GM23338 (cell line): ENCODE measurements at places on chromosomes 12 and 14. TPM values are rescaled to one million over a fixed set of nuclear protein-coding genes. Genes with fewer than 3 reads are reported as not detected.

The NUAK1 gene
- 4.7 and 5.4 TPM in 2 replicates for polyA plus RNA-seq

GRCh38 chr12:115998119-115998633 lies 279.3 kb downstream of the MED13L start:
- no peak overlapping the region for H3K27ac ChIP-seq
- no peaks in the 10 kb centered on the region for H3K27me3 ChIP-seq
- H3K4me3 ChIP-seq: no peak overlapping the region
- H3K36me3 ChIP-seq: peaks cover 3% of the 10 kb centered on the region; the same call in 1 of the 2 replicates

GRCh38 chr12:116592731-116593130 lies 33.5 kb downstream of the MAP1LC3B2 start:
- no peaks in the 10 kb centered on the region for H3K4me1 ChIP-seq
- no peak for DNase-seq
- no peak overlapping the region for H3K27ac ChIP-seq
- no peaks in the 10 kb centered on the region for H3K36me3 ChIP-seq

- no peaks in the 10 kb centered on the region for H3K27me3 ChIP-seq
- peaks cover 29% of the 10 kb centered on the region for H3K4me1 ChIP-seq
- peaks cover 5% of the 10 kb centered on the region for H3K36me3 ChIP-seq
- peak overlapping the region; percentile 100; the same call in 1 of the 2 replicates for H3K4me3 ChIP-seq
Measured at GRCh38 chr12:55827806-55828205, 1.6 kb downstream of the DNAJC14 start.

DNA sequence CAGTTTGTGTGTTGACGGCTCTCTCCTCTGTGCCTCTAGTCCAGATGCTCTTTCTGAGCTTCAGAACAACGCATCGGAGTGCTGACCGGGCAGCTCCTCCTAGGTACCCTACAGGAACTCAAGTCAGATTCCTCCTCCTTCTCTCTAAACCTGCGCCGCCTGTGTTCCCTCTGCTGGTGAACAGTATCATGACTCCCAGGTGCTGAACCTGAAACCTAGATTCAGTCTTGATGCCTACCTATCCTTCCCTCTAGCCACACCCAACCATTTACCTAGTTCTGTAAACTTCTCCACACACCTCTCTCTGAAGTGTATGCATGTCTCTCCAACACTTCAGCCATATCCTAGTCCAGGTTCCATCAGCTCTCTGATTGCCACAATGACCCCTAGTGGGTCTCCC lies 112.7 kb downstream of the EFCAB11 start:
- H3K27me3 ChIP-seq: no peaks in the 10 kb centered on the region
- no peaks in the 10 kb centered on the region for H3K36me3 ChIP-seq
- H3K27ac ChIP-seq: no peak overlapping the region
- H3K4me1 ChIP-seq: no peaks in the 10 kb centered on the region

- no peak overlapping the region for H3K27ac ChIP-seq
- H3K4me3 ChIP-seq: no peak overlapping the region
- H3K36me3 ChIP-seq: no peaks in the 10 kb centered on the region
- peaks cover 21% of the 10 kb centered on the region for H3K4me1 ChIP-seq
Measured at GRCh38 chr14:84826294-84826693, 703.6 kb upstream of the FLRT2 start.

DNA sequence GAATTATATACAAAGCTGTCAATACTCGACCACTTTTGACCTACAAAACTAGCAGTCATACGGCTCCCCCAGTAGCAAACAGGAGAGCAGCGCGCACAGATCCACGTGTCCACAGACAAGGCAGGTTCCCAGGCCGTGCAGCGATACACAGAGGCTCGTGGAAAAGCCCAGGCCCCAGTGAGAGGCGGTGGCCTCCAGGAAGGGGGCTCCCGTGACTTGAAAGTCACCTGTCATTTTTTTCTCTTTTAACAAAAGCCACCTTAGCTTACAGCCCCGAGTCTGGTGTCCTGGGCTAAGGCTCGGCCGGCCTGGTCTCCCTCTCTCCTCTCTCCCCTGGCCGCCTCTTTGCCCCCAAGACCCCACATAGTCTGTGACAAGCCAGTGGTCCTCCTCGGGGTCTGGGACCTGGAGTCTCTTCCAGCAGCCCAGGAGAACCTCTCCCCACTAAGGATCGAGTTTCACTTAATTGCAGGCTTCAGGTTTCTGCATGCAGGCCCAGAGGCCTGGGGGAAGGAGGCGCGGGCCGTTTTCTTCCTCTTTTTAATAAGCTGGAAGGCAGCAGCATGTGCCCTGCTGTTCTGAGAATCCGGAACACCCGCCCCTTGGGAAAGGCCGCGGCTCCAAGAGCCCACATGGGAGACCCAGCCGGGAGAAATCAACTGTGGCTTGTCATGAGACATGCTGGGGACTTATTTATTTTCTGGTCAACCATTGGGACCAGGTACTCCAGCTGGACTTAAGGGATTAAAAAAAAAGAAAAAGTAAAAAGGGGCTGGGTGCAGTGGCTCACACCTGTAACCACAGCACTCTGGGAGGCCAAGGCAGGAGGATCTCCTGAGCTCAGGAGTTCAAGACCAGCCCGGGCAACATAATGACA lies 15.9 kb downstream of the NCOR2 start:
- peak; percentile 84 for DNase-seq
- peak overlapping the region; percentile 29; the same call in 1 of the 2 replicates for H3K4me3 ChIP-seq
- no peaks in the 10 kb centered on the region for H3K36me3 ChIP-seq
- peaks cover 35% of the 10 kb centered on the region for H3K4me1 ChIP-seq
- H3K27ac ChIP-seq: peak overlapping the region; percentile 84
- no peaks in the 10 kb centered on the region for H3K27me3 ChIP-seq

DNA sequence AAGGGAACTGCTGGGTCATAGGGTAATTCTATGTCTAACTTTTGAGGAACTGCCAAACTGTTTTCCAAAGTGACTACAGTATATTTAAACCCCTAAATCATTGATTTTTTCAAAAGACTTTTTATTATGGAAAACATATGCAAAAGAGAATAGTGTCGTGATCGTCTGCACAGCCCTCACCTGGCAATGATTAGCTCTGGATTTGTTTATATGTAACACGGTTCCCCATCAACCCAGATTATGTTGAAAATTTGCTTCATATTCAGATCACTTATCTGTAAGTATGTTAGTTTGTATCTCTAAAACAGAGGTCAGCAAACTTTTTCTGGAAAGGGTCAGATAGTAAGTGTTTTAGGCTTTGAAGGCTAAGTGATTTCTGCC lies 52.7 kb downstream of the CCDC92 start:
- no peaks in the 10 kb centered on the region for H3K4me1 ChIP-seq
- H3K27me3 ChIP-seq: no peaks in the 10 kb centered on the region
- no peak overlapping the region for H3K27ac ChIP-seq
- DNase-seq: no peak

DNA sequence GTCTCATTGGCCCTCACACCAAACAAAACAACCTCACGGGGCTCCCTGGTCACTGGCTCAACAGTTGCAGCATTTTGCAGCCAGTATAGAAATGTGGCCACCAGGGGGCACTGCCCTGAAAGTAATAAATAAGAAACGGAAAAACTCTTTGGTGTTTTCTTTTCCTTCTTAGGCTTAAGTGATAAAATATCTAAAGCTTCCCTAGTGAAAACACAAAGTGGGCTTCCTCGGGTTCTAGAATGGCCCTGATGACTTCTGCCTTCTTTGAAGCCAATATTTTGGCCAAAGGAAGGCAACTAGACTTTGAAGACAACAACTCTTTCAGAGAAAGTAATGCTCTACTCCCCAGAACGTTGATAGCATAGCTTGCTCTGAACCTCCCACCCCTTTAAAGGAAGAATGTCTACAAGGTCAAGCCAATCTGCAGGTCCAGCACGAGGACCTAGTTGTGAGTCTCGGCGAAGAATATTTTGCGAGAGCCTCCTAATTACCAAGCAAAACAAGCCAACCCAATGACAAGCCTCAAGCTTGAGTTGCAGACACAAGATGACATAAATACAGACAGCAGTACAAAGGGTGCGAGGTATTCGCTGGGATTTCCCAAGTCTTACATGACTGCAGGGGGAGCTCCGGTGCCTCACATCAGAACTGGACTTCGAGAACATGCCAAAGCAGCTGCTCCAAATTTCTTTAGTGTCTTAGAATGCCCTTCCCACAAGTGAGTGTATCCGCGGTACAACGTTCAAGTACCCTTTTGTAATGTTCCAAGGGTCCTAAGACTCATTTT lies 2.6 kb downstream of the ITPK1 start:
- DNase-seq: peak; percentile 97
- H3K27me3 ChIP-seq: no peaks in the 10 kb centered on the region
- H3K4me3 ChIP-seq: peak overlapping the region; percentile 95

DNA sequence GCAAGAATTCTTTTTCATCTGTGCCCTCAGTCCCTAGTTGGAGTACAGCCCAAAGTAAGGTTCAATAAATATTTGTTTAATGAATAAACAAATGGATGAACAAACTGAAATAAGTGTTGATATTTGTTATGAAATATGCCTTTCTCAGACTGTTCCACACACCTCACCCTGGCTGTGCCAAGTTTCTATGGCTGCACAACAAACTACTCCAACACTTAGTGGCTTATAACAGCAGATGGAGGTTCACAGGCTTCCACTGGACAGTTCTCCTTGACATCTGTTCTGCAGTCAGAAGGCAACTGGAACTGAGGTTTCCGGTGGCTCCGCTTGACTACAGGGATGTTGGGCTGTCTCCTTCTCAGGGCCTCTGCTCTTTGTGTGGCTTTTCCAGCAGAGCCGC lies 197.1 kb downstream of the RGS6 start:
- H3K4me3 ChIP-seq: no peak overlapping the region
- no peaks in the 10 kb centered on the region for H3K27me3 ChIP-seq
- DNase-seq: no peak
- no peaks in the 10 kb centered on the region for H3K4me1 ChIP-seq
- H3K27ac ChIP-seq: no peak overlapping the region

DNA sequence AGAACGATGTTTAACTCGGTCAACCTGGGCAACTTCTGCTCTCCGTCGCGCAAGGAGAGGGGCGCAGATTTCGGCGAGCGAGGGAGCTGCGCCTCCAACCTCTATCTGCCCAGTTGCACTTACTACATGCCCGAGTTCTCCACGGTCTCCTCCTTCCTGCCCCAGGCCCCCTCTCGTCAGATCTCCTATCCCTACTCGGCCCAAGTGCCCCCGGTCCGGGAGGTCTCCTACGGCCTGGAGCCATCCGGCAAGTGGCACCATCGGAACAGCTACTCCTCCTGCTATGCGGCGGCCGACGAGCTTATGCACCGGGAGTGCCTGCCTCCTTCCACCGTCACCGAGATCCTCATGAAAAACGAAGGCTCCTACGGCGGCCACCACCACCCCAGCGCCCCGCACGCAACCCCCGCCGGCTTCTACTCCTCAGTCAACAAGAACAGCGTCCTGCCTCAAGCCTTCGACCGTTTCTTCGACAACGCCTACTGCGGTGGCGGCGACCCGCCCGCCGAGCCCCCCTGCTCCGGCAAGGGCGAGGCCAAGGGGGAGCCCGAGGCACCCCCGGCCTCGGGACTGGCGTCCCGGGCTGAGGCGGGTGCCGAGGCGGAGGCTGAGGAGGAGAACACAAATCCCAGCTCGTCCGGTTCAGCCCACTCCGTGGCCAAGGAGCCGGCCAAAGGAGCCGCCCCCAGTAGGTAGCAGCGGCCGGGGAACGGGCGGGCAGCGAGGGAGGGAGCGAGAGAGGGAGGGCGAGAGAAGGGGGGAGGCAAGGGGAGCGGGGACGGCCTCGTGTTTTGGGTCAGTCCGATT lies 513 bp downstream of the HOXC11 start:
- peak overlapping the region; percentile 47 for H3K4me3 ChIP-seq
- no peak overlapping the region for H3K27ac ChIP-seq
- H3K36me3 ChIP-seq: no peaks in the 10 kb centered on the region; the same call in 1 of the 2 replicates

GRCh38 chr14:54048311-54048710 lies 91.7 kb upstream of the BMP4 start:
- no peak overlapping the region for H3K27ac ChIP-seq
- no peaks in the 10 kb centered on the region for H3K36me3 ChIP-seq
- DNase-seq: no peak
- H3K4me3 ChIP-seq: no peak overlapping the region
- no peaks in the 10 kb centered on the region for H3K27me3 ChIP-seq

GRCh38 chr14:64025479-64025878 lies 172.7 kb downstream of the SYNE2 start:
- no peaks in the 10 kb centered on the region for H3K27me3 ChIP-seq
- no peaks in the 10 kb centered on the region for H3K4me1 ChIP-seq
- H3K4me3 ChIP-seq: no peak overlapping the region

The PTPN6 gene
- 35.4 and 40.6 TPM in 2 replicates for polyA plus RNA-seq

The PSMB5 gene
- polyA plus RNA-seq: 341 and 367 TPM in 2 replicates

- no peak overlapping the region for H3K27ac ChIP-seq
- no peaks in the 10 kb centered on the region for H3K27me3 ChIP-seq
- H3K36me3 ChIP-seq: no peaks in the 10 kb centered on the region
- no peak for DNase-seq
Measured at GRCh38 chr12:78792052-78792698, 72.4 kb upstream of the SYT1 start.

The RACGAP1 gene
- 18.0 and 19.0 TPM in 2 replicates for polyA plus RNA-seq

DNA sequence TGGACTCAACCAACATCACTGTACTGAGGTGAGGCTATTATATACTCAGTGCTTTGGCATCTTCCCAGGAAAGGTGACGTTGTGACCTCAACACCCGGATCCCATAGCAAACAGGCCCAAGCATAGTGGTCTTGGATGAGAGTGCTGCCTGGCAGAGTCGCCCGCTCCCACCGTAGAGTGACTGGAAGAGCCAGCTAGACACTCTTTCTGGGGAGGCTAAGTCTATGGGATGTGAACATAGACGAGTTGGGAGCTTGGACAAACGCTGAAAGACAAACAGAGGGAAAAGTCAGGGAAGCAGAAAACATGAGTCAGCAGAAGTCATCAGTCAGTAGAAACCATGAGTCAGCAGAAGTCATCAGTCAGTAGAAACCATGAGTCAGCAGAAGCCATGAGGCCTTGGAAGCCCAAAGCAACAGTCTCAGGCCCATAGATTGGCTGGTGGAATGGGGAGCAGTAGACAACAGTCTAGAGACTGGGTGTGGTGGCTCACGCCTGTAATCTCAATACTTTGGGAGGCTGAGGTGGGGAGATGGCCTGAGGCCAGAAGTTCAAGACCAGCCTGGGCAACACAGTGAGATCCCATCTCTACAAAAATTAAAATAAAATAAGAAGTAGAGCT lies 66.4 kb upstream of the MAP1LC3B2 start:
- no peak overlapping the region for H3K4me3 ChIP-seq
- H3K36me3 ChIP-seq: no peaks in the 10 kb centered on the region

The OTOGL gene
- polyA plus RNA-seq: 0.36 and 0.80 TPM in 2 replicates

The B3GNT4 gene
- 1.8 and 2.4 TPM in 2 replicates for polyA plus RNA-seq

The LRRC23 gene
- 2.4 and 2.9 TPM in 2 replicates for polyA plus RNA-seq

DNA sequence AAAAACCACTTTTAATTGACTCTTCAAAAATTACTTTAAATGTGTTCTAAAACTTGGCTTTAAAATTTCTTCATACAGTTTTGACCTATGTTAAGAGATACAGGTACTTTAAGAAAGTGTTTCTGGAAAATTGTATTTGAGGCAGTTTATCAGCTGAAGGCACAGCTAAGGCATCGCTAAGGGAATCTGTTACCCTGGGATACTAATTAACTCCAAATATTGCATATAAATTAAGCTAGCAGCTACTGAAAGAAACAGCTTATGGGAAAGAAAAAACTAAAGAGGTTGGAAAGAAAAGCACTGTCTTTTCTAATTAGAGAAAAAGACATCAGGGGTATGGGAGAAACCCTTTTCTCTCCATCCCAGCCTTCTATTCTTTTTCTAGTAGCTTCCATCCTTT lies 134.1 kb upstream of the SLC35F4 start:
- no peaks in the 10 kb centered on the region for H3K27me3 ChIP-seq
- H3K36me3 ChIP-seq: no peaks in the 10 kb centered on the region
- H3K4me1 ChIP-seq: no peaks in the 10 kb centered on the region
- H3K27ac ChIP-seq: no peak overlapping the region
- no peak for DNase-seq

GRCh38 chr12:79453820-79454219 lies 236.9 kb downstream of the PAWR start:
- H3K27me3 ChIP-seq: no peaks in the 10 kb centered on the region
- H3K27ac ChIP-seq: no peak overlapping the region
- no peak overlapping the region for H3K4me3 ChIP-seq
- no peak for DNase-seq
- H3K4me1 ChIP-seq: peaks cover 28% of the 10 kb centered on the region

- no peak overlapping the region for H3K27ac ChIP-seq
- H3K4me1 ChIP-seq: peaks cover 18% of the 10 kb centered on the region; the same call in 1 of the 2 replicates
- H3K4me3 ChIP-seq: no peak overlapping the region
- H3K36me3 ChIP-seq: no peaks in the 10 kb centered on the region
- H3K27me3 ChIP-seq: no peaks in the 10 kb centered on the region
Measured at GRCh38 chr14:89502966-89503365, 85.9 kb upstream of the FOXN3 start.
